ENCODE measurements at places on chromosomes 3 and 15. TPM values are rescaled to one million over a fixed set of nuclear protein-coding genes. Genes with fewer than 3 reads are reported as not detected.

Gene ZPLD1
- 0.89 TPM for total RNA-seq

Gene CADPS
- 95.4 TPM for total RNA-seq

Gene IMPG2
- 0.81 TPM for total RNA-seq

Gene C3orf85
- total RNA-seq: 0.15 TPM

GRCh38 chr15:98643115-98643514 lies 5.2 kb upstream of the IGF1R start:
- no peak for ATAC-seq

- no peak for ATAC-seq
These were observed 18.7 kb upstream of the SPG11 start for GRCh38 chr15:44682211-44682610.

DNA sequence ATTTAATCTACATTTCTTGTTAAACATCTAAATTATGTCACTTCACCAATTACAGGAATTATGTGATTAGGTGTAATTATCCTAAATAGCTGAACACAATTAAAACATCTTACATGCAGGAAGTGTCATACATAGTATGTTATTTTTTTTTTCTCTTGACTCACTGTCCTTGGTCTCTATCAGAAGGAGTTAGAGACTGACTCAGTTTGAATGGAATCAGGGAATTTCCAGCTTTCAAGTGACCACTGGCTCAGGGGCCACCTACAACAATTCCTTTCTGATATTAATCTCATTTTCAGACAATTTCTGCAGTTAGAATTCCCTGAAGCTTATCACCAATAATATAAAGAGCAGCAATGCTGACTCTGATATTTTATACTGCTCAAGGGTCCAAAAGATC lies 400.7 kb downstream of the ROBO1 start:
- no peak for ATAC-seq

DNA sequence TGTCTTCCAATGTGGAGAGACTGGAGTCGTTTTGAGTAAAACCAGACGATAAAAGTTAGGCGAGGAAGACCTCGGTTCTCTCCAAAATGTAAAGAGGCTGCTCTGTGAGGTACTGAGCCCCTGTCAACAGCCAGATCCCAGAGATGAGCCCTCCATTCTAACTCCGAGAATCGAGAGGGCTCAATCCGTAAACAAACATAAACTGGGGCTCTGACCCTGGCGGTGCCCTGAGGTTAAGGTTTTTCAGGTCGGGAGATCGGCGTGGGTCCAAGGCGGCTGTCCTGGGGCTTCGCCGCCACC lies 417 bp downstream of the TBCCD1 start:
- no peak for ATAC-seq

DNA sequence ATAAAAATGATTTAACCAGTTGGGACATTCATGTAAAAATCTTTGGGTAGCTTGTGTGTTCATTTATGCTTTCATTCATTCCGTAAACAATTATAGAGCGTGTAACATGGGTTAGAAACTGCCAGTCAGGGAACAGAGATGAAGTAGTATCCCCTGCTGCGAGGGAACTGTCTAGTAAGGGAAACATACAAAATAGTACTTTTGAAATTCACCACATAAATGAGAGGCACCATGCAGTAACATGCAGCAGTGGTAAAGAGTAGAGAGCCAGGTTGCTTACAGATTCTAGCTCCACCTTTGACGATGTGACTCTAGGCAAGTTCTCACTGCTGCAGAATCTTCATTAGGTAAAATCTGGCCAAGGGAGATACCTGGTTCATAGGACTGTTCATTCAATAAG lies 938 bp downstream of the DZIP3 start:
- ATAC-seq: no peak

GRCh38 chr3:97778152-97778551 lies 13.6 kb downstream of the ARL6 start:
- no peak for ATAC-seq

GRCh38 chr3:196499061-196499460 lies 4.5 kb downstream of the RNF168 start:
- ATAC-seq: no peak

- ATAC-seq: no peak
These were observed 2.3 kb upstream of the DNAJB8 start for GRCh38 chr3:128468791-128469527.

DNA sequence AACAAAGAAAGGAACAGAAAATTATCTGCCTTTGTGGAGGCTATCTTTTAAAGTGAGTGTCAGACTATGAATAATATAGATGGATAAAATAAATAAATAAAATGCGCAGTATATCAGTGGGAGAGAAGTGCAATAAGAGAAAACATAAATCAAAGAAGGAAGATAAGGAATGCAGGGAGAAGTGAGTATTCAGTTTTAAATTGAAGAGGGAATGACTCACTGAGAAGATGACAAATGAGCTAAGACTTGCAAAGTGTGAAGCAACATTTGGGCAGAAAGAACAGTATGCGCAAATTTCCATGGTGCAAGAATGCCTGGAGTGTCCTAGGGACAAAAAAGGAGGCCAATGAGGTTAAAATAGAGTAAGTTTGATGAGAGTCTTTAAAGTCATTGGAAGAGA lies 1300.1 kb upstream of the ALCAM start:
- ATAC-seq: peak; percentile 99

- no peak for ATAC-seq
These were observed 132.2 kb downstream of the KLF13 start for GRCh38 chr15:31458596-31459399.

GRCh38 chr3:147793841-147794240 lies 384.7 kb downstream of the ZIC1 start:
- ATAC-seq: no peak

DNA sequence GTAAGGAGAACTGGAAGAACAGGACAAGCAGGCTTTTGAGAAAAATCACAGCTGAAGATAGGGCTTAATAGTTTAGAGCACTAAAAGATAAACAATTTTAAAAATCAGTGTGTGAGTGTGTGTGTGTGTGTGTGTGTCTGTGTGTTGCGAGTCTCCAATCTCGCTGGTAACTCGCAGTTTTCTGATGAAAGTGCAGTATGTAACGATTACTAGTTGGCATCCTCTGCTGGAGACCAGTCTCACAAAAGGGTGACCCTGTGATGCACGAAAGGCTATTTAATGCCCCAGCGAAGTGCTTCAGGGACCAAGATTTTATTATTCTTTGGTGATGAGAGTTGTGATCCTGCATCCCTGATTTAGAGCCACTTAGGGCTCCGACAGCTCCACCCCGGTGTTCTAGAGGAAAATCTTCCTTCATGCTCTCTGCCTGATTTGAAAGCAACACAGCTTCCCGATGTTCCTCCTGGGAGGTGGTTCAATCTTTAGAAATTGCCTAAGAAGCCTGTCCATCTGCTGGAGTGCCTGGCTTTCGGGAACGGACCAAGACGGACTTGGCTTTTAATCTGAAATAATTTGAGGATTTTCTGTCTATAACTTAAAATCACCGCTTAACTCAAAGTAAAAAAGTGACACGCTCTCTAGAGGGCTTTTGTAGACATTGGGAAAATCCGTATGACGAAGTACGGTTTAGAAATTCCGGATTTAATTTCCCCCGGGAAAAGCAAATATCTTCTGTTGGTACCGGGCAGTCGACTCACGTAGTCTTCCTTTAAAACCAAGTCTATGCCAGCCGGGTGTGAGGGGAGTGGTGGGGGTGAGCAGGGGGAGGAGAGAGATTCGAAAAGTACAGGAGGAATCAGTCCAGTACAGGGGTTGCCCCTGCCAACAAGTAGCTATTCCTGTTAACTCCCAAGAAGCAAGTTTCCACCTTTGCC lies 1.1 kb upstream of the ALCAM start:
- peak; percentile 3 for ATAC-seq

DNA sequence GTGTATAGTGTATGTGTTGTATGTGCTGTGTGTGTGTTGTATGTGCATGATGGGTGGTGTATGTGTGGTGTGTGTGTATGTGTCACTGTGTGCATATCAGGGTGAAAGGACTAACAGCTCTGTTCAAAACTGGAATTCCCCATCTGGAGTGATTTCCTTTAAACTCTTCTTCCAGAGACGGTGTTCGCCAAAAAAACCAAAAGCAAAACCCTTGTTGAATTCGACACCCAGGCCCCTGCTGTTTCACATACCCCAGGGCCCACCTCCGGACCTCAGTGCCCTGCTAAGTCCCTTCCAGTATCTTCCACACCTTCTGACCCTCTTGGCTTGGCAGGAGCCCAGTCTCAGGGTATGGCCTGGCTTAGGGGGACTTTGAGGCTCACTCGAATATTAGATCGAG lies 44.9 kb upstream of the SEC13 start:
- ATAC-seq: no peak

DNA sequence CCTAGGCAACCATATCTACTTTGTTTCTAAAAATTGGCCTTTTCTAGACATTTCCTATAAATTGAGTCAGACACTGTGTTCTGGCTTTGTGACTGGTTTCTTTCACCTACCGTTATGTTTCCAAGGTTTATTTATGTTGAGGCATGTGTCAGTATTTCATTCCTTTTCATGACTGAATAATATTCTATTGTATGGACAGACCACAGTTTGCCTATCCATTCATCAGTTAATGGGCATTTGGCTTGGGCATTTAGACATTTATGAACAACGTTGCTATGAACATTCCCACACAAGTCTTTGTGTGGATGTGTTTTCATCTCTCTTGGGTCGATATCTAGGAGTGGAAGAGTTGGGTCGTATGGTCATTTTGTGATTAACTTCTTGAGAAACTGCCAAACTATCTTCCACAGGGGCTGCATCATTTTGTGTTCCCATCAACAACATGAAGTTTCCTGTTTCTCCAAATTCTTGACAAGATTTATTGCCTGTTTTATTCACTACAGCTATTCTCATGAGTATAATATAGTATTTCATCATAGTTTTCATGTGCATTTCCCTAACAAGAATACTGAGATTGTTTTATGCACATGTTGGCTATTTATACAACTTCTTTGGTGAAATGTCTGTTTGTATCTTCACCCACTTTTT lies 3.5 kb upstream of the EFCC1 start:
- ATAC-seq: no peak

DNA sequence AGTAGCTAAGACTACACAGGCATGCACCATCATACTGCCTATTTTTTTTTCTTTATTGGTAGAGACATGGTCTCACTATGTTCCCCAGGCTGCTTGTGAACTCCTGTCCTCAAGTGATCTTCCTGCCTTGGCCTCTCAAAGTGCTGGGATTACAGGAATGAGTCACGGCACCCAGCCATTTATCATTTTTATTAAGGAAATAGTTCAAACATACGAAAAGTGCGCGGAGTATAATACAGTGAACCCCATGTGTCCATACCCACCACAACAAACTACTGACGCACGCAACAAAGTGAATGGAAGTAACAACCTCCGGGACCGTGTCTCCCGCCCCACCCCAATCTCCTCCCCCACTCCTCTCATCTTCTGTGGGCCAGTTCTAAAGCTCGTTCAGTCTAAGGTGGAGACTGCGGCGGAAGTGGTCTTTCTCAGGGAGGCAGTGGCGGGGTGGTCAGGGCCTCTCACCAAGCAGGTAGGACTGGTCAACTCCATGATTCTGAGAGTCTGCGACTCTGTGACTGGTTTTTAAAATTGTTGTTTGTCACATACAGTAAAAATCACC lies 42.1 kb downstream of the DNAJB8 start:
- ATAC-seq: no peak

DNA sequence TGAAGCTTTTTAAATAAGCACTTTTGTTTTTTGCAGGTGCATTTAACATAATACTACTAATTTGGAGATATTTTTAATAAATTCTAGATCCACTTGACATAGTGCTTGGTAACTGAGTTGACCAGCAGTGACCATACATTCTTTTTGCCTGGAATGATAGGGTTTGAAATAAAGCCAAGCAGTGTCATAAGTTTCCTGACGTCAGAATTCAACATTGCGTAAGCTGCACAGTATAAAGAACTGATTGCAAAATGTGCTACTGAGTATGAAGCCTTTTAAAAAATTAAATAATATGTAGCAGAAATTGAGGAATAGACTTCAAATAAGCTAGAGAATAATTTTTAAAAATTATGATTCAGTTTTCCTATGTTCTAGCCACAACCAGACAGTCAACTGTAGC lies 454.6 kb upstream of the ARPP21 start:
- ATAC-seq: no peak

- ATAC-seq: no peak
These were observed 470.9 kb upstream of the CDIN1 start for GRCh38 chr15:36108541-36108940.
